Fibroblast of skin of right biceps (primary cell): ENCODE measurements at places on chromosomes 11 and 22.

DNA sequence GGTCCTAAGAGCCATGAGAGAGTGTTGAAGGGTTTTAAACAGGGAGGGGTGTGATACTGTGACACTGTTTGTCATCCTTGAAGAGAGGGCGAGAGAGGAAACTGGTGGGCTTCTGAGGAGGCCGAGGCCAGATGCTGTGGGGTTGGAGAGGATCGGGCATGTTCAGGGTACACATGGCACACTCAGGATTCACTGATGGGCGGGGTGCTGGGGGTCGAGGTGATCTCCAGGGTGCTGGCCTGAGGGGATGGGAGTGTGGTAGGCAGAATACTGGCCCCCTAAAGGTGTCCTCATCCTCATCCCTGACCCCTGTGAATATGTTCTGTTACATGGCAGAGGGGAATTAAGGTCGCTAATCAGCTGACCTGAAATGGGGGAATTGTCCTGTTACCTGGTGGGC is 7.3 kb downstream of the TBC1D22A start:
- no peak for DNase-seq

- DNase-seq = peak; percentile 83
These were observed 61.1 kb upstream of the CD44 start for GRCh38 chr11:35077709-35078469.

GRCh38 chr22:19478045-19478900 is 720 bp downstream of the UFD1 start:
- DNase-seq = no peak

- peak; percentile 26 for DNase-seq
These were observed 83.0 kb downstream of the INSC start for GRCh38 chr11:15197696-15198095.

DNA sequence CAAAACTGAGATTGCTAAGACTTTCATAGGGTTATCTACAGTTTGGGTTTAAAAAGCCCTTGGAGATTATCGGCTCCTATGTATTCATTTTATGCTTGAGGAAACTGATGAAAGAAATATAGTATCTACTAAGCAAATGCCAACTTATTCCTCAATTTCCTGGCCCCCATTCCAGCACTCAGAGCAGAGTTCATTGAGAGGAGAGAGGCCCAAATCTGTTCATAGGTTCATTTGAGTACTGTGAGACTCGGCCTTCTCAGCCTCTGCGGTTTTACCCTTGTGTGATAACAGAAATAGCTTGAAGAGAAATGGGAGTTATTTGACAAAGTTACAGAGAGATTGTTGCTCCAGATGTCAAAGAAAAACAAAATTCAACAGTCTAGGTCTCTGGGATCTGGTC is 226.7 kb upstream of the ARHGAP42 start:
- no peak for DNase-seq

- no peak for DNase-seq
These were observed 24.2 kb downstream of the UBE2L3 start for GRCh38 chr22:21591695-21592094.

GRCh38 chr11:45341372-45341771 is 55.2 kb upstream of the SYT13 start:
- DNase-seq = no peak

- DNase-seq = no peak
These were observed 208.0 kb downstream of the DSCAML1 start for GRCh38 chr11:117589063-117589462.

DNA sequence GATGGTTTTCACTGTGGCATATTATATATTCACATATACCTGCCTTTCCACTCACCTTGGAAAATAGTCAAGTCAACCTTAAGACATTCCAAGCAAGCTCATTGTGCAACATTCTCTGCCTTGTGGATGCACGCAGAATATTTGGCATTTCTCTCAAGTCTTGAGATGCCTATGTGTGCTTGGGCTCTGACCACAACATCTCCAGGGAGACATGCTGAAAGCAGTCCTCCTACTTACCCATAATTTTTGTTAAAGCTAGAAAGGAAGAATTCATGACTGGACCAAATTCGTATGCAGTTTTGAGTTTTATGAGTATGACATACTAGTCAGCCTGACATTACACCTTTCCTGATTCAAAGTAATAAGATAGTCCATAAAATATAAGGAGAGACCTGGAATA is 684.0 kb downstream of the OPCML start:
- DNase-seq = peak; percentile 80

DNA sequence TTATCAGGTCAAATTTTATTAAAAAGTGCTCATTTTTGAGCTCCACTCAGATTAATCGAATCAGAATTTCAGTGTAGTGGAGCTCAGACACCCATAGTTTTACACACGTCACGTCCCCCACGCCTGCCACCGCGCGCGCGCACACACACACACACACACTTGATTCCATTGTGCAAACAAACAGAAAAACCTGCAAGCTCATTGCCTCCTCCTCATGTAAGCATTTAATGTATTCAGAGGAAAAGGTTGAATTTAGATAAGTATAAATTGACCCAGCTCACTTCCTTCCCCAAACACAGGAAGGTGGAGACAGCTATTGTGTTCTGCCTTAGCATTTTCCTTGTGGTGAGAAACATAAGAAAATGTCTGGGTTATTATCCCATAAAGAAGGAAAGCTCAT is 336.7 kb downstream of the LUZP2 start:
- DNase-seq = no peak

DNA sequence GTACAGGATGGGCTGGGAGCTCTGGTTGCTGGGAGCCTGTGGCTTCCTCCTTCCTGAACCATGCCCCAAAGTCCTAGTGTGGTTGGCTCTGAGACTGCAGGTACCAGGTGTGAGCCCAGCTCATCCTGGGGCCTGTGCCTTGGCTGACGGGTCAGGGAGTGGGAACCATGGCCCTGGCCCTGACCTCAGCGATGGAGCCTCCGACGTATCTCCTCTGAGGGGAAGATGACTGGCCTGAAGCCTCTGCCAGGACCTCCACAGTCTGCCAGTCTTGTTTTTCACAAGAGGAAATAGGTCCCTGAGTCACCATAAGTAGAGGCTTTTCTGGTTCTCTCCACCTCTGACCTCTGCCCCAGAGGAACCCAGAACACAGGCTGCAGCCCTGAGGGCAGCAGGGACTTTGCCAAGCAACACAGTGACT is 3.4 kb downstream of the RCE1 start:
- no peak for DNase-seq

DNA sequence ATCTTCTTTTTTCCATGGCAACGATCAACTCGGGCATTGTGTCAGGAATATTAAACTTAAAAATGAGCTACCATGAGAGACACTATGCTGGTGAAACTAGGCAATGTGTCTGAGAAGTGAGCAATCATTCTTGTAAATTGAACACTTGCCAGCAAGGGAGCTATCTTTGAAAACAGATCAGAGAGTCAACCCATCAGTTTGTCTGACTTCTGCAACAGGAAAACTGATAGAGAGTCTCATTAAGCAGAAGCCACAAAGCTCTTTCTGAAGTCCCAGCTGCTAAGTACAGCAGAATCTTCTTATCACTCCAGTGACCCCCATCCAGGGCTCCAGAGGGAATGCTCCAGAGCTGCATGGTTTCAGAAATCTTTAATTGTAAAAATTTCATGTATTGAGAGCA is 114.7 kb downstream of the MSANTD4 start:
- no peak for DNase-seq

- DNase-seq = peak; percentile 89
These were observed at the start of gene BACE1 for GRCh38 chr11:117316197-117316961. BACE1 (minus strand) TSS chr11:117316256; CDS start chr11:117315795, 461 bp downstream.

DNA sequence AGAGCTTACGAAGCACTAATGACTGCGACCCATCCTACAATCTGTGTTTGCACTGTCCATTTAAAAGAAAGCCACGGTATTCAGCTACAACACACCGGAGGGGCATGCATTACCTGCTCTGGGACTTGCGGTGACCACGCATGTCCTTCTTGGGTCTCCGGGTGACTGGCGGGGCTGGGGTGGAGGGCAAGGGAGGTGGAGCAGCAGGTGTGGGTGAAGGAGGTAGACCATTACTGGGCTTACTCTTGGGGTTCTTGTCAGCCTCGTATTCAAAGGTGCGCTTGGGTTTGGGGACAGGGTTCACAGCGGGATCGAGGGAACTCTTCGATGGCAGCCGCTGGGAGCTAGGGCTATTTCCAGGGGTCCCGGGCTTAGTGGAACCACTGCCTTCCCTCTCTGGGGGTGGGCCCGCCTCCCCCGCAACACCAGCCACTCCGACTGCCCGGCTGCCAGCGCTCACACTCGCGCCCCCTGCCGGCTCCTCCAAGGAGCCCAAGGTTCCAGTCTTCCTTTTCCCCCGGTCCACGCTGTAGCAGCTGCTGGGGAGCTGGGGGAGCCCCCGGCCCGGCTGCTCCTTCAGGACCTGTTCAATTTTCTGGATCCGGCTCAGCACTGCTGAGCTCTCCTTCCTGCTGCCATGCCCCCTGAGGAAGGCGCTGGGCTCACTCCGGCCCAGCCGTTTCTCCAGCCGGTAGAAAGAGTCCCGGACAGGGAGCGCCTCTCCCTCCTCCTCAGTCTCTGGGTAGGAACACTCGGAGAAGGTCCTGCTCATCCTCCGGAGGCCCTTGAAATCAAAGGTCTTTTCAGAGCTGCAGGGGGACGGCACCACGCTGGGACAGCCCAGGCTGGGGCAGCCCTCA is 47.5 kb downstream of the RPL27A start:
- no peak for DNase-seq

DNA sequence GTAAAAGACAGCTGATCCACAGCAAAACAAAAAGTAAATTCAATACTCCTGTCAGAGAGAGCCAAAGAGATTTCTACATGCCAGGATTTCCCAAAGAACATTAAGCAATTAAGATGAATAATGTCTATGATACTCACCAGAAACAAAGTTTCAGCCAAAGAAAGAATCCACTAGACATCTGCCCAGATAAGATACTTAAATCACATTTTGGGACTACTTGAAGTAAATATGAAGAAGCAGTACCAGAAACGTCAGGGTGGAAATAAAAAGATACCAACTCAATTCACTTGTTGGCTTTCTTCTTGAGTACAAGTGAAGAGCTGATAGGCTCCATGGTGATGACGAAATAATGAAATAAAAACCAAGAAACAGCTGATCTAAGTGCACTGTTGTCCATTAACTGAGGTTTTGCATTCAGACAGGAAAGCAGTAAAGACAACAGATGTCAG is 31.6 kb upstream of the ARHGAP32 start:
- DNase-seq = peak; percentile 34

DNA sequence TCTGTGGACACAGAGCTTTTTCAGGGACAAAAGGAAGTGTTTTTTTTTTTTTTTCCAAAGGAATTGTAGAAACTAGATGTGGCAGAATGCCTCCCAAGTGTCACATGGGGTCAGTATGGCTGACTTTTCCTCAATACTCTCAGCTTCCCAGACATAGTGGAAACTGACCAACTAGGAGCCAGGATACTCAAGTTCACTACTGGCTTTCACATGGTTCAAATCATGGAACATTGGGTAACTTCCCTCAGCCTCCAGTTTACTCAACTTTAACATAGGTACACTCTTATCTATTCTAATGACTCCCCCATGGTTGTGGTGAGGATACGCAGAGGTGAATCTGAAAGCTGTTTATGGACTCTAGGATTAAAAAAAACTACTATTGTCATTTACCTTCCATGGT is 1.4 kb downstream of the SLC5A1 start:
- DNase-seq = no peak

DNA sequence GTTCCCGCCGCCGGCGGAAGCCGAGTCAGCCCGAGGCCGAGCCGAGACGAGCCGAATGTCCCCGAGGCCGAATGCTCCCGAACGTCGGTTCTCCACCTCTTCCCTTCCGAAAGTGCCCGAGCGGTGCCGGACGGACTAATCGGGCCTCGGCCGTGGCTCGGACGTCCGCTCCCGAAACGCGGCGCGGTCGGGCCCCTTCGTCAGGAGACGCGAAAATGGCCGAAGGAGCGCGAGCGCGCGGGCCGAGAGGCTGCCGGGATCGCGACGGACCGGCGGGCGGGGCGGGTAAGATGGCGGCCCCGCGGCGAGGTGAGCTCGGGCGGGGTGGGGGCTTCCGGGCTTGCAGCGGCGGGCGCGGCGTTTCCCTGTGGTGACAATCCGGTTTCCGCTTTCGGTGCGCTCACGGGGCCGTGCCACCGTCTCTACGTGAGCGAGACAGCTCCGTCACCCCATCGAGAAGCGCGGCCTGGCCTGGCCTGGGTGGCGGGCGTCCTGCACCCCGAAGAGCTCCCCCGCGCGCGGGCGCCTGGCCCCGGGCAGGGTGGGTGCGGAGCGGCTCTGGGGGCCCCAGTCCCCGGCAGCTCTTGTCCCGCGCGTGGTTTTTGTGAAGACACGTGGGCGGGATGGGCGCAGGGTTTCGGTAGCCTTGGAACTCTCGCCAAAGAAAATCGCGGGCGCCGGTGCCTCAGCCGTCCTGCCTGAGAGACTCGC is at the start of gene TMEM80:
Gene TMEM80, plus strand, starts transcription at position 279 of the 711 bp plus-strand sequence. Its CDS starts 12 bp downstream, at position 291.
- DNase-seq = peak; percentile 98

DNA sequence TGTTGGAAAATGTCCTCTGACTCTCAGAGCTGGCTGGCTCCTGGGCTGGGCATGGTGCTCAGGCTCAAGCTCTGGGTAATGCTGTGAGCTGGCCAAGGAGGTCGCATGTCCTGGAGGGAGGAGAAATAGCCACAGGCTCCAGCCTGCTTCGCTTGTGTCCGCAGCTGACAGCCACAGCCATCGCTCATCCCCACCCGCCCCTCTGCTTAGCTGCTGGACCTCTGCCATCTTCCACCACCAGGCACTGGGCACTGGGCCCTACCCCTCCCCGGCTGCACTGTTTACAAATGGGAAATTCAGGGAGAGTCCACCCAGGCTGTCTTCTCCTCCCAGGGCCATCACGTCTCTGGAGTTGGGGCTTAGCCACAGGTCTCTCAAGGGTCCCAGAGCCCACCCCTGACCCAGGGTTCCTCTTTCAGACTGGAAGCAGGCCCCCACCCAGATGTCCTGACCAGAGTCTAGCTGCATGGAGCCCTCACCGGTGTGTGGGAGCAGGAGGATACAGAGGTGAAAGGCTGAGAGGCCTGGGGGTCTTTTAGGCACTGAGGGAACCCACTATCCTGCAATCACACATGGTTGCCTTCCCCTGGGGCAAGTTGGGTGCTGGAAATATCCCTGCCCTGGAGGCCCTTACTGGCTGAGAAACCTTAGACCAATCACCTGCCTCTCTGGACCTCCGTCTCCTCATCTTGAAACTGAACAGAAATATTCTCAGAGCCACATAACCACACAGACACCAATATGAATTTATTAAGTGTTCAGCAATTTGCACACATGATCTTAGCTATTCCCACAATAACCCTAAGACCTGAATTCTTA is 62.7 kb downstream of the CD82 start:
- DNase-seq = no peak

GRCh38 chr22:17830043-17830961 is 56.0 kb upstream of the BID start:
- peak; percentile 73 for DNase-seq

- DNase-seq = peak; percentile 59
These were observed 285.1 kb upstream of the CCDC90B start for GRCh38 chr11:83571302-83571701.

DNA sequence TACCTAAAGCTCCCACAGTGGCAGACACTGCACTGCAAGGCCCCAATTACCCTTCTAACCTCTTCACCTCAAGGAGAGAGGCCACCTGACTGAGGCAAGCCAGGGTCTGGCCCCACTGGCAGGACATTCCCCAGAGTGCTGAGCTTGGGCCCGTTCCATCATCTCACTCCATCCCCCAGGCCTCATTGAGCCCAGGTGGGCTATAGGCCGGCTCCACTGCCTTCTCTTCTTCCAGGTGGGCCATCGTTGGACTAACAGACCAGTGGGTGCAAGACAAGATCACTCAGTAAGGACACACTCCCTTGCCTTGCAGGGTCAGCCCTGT is 19.1 kb downstream of the CDC45 start:
- DNase-seq = no peak

GRCh38 chr22:48835364-48835763 is 992.3 kb downstream of the BRD1 start:
- DNase-seq = no peak
